ENCODE measurements at places on chromosomes 4 and X.

GRCh38 chr4:95984081-95984480 is 144.2 kb downstream of the PDHA2 start:
- no peak for DNase-seq

DNA sequence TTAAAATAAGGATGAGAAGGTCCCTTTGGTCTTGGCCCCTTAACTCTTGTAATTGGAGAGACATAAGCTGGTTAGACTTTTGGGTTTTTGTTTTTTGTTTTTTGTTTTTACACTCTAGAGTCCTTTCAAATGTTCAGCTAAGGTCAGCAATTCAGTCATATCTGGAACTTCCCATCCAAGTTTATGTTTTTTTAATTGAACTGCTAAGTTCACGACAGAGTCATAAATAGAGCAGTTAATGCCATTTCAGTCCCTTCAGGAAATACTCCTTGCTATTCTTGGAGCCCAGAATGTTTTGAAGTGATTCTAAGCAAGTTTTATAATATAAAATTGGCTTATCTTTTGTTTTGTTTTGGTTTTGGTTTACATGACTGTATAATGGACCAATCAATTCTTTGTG is 329.4 kb upstream of the PABPC4L start:
- DNase-seq, result no peak

DNA sequence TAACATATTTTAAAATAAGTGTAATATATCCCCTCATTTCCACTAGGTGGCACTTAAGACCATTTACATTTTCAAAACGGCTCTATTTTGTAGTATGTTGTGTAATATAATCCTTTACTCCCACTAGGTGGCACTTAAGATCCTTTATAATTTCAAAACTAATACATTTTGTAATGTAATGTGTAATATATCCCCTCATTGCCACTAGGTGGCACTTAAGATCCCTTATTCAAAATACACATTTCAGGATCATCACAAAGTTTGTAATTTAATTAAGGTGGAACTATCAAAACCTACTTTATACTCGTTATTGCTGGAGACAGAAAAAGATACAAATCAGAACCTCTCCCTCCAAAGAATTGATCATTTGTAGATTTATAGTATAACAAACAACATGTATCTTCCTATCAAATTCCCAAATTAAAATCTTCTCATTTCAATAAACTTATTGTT is 132.5 kb downstream of the ARHGAP6 start:
- peak; percentile 80 for DNase-seq

- no peak for DNase-seq
Observed at GRCh38 chrX:115712484-115712883, 151.5 kb downstream of the PLS3 start.

GRCh38 chr4:26884026-26884425 is 23.4 kb downstream of the STIM2 start:
- DNase-seq, result no peak
